Bone marrow (tissue), 2 donors: ENCODE measurements at places on chromosomes 3 and 15.

- no peak for DNase-seq
These were observed 31.3 kb downstream of the SUSD5 start for GRCh38 chr3:33187368-33187634.

GRCh38 chr3:123060054-123060453, 6.8 kb upstream of the PDIA5 start:
- DNase-seq: no peak

GRCh38 chr3:45870099-45870498, 16.2 kb upstream of the CCR9 start:
- DNase-seq: no peak

GRCh38 chr3:127954640-127955039, 39.6 kb downstream of the KBTBD12 start:
- DNase-seq: no peak

- no peak for DNase-seq
These were observed 573.6 kb upstream of the GRM7 start for GRCh38 chr3:6287088-6287875.

GRCh38 chr15:66848686-66849392, 146.8 kb downstream of the SMAD6 start:
- DNase-seq: no peak

- DNase-seq: no peak
These were observed 127.4 kb downstream of the MYRIP start for GRCh38 chr3:39936848-39937247.

GRCh38 chr3:112360561-112360960, 27.6 kb downstream of the CD200 start:
- DNase-seq: no peak

GRCh38 chr3:141738891-141739363, 829 bp downstream of the RNF7 start:
- peak; percentile 44 for DNase-seq

- no peak for DNase-seq
These were observed 1.1 kb downstream of the TADA3 start for GRCh38 chr3:9791127-9791526.

- DNase-seq: no peak
These were observed 384.9 kb upstream of the THBS1 start for GRCh38 chr15:39195961-39196486.

DNA sequence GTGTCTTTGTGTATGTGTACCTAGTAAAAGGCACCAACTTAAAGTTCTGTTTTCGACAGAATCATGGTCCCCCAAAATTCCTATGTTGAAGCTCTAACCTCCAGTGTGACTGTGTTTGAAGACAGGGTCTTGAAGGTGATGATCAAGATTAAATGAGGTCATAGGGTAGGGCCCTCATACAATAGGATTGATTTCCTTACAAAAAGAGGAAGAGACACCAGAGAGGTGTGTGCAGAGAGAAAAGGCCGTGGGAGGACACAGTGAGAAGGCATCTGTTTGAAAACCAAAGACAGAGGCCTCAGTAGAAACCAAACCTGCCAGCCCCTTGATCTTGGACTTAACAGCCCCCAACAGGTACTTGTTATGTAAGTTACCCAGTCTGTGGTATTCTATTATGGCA, 52.0 kb upstream of the CORO2B start:
- peak; percentile 8 for DNase-seq

- no peak for DNase-seq
These were observed 51.8 kb upstream of the PLXNA1 start for GRCh38 chr3:126930936-126931600.

- DNase-seq: no peak
These were observed 343.5 kb downstream of the NEK10 start for GRCh38 chr3:27025718-27026117.
